DMS53 (cell line): ENCODE measurements at places on chromosomes 7 and 10.
A peak's percentile ranks its signal among the peaks of the same experiment; 100 is the strongest.

GRCh38 chr10:76874176-76874575, 763.4 kb downstream of the KCNMA1 start:
- no peak for DNase-seq

GRCh38 chr7:55303220-55303619, 61.9 kb upstream of the LANCL2 start:
- no peak for DNase-seq

GRCh38 chr7:31099451-31100444, 47.6 kb downstream of the ADCYAP1R1 start:
- DNase-seq, result no peak

DNA sequence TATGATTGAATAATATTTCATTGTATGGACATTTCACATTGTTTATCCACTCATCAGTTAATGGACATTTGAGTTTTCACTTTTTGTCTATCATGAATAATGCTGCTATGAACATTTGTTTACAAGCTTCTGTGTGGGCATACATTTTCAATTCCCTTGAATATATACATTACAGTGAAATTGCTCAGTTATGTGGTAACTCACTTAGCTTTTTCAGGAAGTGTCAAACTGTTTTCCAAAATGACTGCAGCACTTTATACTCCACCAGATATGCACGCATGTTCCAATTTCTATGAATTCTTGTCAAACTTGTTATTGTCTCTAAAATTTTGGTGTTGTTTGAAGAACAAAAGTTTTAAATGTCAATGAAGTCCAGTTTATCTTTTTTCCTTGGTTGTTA, 401.2 kb downstream of the THSD7A start:
- no peak for DNase-seq

GRCh38 chr7:100584054-100584682, 1.8 kb downstream of the LRCH4 start:
- no peak for DNase-seq

DNA sequence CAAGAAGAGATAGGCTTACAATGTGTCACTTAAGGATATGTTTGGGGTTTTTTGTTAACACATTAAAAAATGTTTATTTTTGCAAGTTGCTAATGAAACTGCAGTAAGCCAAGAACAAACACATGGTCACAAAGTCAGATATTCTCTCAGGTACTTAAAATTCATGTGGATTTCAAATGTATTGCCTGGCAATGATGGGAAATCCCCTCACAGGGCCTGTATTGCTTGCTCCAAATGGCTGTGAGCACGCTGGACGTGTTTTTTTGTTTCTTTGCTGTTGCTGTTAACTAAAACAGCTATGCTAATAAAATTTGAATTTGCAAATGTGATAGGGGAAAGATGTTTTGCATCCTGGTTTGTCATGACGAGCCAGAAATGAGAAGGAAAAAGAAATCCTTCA, 3.8 kb upstream of the CELF2 start:
- no peak for DNase-seq

GRCh38 chr7:3013975-3014792, 29.5 kb downstream of the CARD11 start:
- no peak for DNase-seq

- DNase-seq, result no peak
Observed at GRCh38 chr7:1811850-1812508, 141.9 kb downstream of the ELFN1 start.

DNA sequence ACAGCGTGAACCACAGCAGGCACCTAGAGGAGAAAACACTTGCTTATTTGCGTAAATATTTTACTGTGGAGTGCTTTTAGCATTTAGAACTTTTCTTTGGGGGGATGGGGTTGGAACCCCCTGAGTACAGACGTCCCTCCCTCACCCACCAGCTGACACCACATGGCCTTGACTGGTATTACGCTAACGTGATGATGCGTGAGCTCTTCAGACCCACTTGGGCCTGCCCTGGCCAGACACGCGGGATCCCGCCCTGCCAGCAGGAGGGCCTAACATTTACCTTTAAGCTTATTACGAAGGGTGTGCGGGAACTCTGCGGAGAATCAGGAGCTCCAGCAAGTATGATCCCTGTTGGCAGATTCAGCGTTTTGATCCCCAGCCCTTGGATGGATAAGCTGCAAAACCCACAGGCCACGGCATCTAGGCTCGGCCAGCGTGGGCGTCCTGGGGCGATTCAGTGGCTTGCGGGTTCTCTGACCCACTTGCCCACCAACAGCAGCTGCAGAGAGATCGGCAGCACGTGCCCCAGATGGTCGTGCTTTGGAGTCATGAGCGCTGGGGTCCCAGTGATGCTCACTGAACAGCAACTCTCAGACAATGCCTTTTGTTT, 545.5 kb upstream of the FOXK1 start:
- DNase-seq, result no peak

DNA sequence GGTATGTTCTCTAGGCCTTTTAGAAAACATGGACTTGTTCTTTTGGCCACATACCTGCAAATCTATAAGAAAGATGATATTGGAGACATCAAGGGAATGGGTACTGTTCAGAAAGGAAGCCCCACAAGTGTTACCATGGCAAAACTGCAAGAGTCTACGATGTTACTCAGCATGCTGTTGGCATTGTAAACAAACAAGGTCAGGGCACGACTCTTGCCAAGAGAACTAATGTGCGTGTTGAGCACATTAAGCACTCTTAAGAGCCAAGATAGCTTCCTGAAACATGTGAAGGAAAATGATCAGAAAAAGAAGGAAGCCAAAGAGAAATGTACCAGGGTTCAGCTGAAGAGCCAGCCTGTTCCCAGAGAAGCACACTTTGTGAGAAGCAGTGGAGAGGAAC, 37.1 kb downstream of the SDK1 start:
- peak; percentile 26 for DNase-seq

GRCh38 chr10:92483539-92483938, 90.4 kb downstream of the IDE start:
- no peak for DNase-seq

GRCh38 chr10:47347303-47347675, 874 bp upstream of the RBP3 start:
- DNase-seq, result no peak
